CD4-positive, alpha-beta memory T cell (primary cell): ENCODE measurements at places on chromosomes 7 and 10.

- DNase-seq: no peak
Observed at GRCh38 chr7:23372611-23373010, 73.5 kb downstream of the MALSU1 start.

DNA sequence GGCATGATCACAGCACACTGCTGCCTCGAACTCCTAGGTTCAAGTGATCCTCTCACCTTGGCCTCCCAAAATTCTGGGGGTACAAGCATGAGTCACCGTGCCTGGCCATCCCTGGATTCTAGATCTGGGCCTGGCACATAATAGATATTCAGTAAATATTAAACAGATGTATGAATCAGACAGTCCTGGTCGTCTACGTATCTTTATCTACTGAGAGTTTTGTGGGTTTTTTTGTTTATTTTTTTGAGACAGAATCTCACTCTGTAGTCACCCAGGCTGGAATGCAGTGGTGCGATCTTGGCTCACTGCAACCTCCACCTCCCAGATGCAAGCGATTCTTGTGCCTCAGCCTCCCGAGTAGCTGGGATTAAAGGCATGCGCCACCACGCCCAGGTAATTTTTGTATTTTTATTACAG, 24.3 kb upstream of the ITGB1 start:
- DNase-seq: no peak

DNA sequence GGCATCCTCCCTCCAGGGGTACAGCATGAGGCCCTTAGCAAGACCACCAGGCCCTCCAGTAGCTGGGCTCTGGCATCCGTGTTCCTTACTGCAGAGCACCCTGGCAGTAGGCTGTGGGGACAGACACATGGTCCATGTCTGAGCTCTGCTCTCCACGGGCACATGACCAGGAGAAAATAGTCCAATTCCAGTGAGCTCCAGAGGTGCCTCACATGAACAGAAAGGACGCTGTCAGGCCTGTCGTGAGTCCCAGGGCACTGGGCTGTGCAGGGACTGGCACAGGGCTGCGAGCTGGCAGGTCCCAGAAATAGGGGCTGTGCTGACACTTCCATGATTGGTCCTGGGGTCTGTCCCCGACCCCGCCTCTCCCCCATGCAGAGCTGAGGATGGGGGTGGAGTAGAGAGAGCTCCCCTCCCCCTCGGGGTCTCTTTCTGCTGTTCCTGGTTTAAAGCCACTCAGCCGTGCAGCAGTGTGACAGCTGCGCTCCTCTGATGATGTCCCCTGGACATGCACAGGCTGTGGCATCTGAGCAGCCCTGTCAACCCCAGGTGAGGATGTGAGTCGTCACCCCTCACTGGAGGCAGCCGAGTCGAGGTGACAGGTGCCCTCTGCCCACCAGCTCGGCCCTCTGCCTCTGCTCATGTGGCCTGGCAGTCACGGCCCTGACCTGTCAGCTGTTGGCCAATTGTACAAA, 25.2 kb upstream of the ZNF488 start:
- no peak for DNase-seq

DNA sequence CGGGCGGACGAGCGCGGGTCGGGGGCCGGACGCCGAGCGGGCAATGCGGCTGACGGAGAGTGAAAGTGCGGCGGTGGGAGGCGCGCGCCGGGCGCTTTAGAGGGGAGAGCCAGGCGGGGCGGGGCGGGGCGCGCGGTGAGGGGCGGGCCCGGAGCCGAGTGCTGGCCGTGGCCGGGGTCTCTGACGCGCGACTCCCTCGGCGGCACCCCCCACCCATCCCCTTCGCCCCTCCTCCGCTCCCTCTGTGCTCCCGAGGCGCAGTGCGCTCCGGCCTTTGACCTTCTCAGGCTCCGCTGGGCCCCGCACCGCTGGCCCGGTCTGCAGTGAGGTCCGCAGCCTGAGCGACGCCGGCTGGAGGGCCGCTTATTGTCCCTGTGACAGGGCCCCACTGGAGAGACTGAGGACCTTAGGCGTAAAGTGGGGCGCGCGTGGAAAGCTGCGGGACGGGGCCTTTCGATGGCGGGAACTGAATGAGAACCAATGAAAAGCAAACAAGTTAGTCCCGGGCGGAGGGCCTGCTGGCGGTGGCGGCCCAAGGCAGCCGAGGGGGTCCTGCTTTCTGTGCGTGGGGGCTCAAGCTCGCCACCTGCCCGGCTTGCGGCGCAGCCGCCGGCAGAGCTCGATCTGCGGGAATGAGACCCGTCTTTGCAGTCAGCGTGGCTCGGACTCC, at the start of gene CXCL12:
Gene CXCL12, minus strand, starts transcription at position 72 of the 670 bp plus-strand sequence. CDS start 92 bp downstream, outside the sequence.
- DNase-seq: no peak

DNA sequence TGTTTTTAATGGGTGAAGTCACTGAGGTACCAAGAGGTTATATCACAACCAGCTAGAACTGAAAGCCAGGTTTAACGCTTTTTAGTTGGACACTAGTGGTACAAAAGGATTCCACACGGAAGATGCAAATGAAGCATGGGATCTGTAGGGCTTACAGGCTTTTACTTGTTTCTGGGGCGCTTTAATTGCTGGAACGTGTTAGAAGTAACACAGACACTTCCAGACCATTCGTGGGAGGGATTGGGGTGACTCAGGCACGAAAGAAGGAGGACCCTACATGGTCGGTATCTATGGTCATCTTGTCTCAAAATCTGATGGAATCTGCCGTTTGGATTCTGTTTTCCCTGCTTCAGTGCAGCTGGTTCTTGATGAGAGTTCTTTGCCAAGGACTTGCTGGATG, 1.0 kb downstream of the YKT6 start:
- DNase-seq: no peak

DNA sequence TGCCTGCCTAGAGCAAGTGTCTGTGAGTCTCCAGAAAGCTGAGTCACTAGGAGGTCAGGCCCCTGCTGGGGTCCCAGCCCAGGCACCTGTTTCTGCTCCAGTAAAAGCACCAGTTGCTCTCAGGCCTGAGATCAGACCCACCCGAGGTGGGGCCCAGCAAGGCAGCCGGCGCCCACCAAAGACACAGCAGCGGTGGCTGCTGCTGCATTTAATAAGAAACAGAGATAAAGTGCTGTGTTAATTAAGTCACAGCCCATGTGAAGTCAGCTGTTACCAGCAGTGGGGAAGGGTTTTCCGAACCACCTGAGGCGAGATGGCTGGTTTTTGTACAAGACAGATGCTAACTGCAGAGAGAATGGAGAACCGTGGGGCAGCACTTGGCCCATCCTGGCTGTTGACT, 12.1 kb upstream of the LRRC18 start:
- no peak for DNase-seq

GRCh38 chr7:145848691-145849090, 267.9 kb upstream of the CNTNAP2 start:
- no peak for DNase-seq

- DNase-seq: no peak
Observed at GRCh38 chr7:44498230-44498954, 7.9 kb upstream of the NUDCD3 start.

DNA sequence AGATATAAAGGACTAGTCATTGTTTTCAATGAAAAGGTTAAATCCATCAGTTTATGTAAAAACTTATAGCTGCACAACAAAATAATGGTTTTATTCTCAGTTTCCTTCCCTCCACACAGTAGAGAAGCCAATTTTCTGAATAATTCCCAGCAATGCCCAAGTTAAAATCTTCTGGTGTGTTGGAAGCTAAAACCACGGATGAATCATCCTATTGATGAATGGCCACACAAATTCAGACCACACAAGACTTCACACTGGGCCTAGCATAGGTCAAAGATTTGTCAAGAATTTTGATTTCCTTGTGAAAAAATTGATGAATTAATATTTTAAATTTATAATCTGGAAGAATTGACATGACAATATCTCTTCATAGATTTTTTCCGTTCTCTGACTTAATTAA, 617.6 kb downstream of the INHBA start:
- no peak for DNase-seq

DNA sequence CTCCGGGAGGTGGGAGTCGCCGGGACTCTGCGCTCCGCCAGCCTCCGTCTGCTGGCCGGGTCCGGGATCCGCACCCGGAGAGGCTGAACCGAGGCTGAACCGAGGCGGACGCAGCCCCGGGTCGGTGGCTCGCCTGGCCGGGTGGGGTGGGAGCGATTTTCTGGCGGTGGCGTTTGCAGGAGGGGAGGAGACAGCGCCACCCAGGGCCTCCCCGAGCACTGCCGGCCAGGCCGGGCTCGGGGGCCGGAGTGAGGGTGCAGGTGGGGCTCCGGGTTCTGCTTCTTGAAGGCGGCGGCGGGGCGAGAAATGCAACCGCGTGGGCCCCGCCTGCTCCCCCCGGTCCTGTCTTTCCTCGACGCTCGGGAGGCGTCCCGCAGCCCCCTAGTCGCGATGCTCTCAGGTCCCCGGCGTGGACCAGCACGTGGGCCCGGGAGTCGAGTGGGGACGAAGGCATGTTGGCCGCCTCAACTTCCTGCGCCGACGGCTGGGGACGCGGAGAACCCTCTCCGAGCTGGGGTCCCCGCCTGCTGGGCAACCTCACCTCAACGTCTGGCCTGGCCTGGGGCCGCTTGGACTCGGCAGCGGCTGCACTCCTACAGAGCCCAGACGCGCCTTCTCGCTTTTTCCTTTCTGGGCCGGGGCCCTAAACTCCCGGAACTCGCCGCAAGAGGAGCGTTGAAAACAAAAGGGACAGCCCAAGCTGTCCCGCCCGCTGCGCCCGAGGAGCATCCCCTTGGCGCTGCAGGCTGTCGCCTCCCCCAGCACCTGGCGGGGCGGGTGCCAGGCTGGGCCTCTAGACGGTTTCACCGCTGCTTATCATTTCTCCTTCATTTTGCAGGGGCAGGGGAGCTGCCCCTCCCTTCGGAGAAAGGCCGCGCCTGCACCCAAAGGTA, 25.2 kb upstream of the VAX1 start:
- DNase-seq: no peak

GRCh38 chr10:122780391-122780790, 65.3 kb downstream of the CUZD1 start:
- no peak for DNase-seq

DNA sequence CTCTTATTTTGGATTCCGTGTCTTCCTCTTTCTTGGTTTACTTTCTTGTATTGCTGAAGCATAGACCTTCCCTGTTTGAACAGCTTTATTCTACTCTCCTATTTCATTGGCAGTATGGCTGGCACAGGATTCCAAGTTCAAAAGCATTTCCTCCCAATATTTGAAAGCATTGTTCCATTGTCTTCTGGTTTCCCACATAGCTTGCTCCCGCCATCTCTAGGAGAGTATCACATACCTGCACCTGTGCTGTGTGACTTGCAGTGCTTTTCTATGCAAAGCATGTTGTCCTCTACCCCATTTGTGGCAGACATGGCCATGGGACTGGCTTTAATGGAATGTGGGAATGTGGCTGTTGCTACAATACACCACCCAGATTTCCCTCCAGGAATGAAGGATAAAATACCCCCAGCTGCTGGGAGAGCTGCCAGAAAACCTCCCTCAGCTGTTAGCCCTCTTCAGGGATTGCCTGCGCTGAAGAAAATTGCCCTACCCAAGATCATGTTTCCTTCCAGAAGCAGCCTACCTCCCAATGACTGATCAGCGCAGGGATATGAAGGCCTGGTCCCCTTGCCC, 6.9 kb upstream of the MYOF start:
- no peak for DNase-seq

DNA sequence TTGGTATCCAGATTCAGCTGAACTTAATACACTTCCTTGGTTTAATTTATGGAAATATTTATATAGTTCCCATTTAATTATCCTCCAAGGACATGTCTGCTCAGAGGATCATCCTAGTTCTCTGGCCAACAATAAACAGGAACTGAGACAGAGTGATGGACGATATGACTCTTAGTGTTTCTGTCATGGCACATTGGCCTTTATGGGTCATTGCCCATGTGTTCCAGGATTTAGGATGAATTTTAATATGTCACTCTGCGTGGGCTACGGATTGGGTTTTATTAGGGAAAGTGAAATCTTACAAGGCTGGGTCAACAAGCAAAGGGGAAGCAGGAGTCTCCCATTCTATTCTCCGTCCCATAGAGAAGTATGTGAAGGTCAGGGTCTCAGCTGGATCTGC, 18.8 kb upstream of the TNPO3 start:
- DNase-seq: no peak

DNA sequence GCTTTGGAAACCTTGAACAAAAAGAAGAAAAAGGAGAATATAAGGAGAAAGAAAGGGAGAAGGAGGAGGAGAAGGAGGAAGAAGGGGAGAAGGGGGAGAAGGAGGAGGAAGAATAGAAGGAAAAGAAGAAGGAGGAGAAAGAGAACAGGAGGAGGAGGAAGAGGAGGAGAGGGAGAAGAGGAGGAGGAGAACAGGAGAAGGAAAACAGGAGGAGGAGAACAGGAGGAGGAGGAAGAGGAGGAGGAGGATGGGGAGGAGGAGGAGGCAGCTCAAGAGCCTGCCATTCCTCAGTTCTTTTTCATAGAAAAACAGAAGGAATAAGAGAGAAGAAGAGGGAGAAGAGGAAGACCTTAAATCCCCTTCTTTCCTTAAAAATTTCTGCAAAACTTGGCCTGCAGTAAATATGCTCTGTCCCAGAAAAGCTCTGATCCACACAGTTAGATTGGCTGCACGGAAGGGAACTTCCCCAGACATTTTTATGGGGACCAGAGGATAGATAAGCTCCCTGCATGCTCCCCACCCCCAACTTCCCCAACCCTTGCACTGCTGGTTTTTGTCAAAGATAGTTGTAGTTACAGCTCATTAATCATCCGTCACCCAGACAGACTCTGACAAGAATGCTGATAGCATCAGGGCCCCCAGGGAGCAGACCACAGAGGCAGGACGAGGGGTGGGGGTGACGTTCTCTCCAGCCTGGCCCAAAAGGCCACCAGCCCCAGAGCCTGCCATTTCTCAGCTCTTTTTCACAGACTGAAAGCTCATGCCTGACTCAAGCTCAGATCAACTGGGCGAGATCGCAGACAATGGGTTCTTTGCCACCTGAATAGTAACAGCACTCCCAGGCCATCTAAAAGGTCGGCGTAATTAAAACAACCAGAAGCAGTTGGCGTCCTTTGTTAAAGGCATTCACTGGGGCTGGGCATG, 34.5 kb upstream of the LYZL1 start:
- DNase-seq: no peak

DNA sequence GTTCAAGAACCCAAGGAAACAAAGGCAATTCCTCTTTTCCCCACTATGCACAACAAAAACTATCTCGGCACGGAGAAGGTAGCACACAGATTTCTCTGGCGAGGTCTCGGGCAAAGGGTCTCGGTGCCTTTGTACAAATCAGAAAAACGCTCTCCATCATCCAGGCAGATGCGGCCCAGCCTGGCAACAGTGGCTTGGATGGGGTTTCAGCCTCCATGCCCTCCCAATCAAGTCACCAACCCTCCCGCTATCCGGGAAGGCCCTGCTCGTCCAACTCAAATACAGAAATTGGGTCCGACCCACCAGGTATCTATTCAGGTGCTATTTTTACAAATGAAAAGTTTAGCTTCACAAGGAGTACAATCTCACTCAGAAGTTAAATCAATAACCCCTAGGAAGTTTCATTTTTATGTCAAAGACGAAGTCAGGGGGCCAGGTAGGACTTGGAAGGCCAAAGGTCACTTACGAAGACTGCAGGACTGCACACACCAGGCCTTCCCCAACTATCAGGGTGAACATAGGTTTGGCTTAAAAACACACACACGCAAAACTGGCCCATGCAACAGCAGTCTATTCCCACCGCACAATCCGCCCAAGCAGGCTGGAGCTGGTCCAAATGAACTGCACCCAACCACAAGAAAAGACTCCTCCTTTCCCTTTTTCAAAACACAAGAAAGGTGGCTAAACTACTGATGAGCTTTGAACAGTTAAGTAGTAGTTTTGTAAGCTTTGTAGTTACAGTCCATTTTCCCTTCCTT, 43.0 kb downstream of the GNA12 start:
- DNase-seq: no peak

GRCh38 chr10:103592186-103593021, 98.9 kb downstream of the NEURL1 start:
- peak; percentile 32 for DNase-seq

GRCh38 chr7:98399890-98400541, 874 bp downstream of the BAIAP2L1 start:
- DNase-seq: no peak
